ENCODE measurements at places on chromosomes 4 and X. TPM values are rescaled to one million over a fixed set of nuclear protein-coding genes. Genes with fewer than 3 reads are reported as not detected.

TXK gene
- 1.0 TPM for total RNA-seq

AGTR2 gene
- total RNA-seq: not detected

TAF7L gene
- total RNA-seq: not detected

GPR34 gene
- total RNA-seq: 4.1 TPM

FGFR3 gene
- 1.9 TPM for total RNA-seq

ABLIM2 gene
- total RNA-seq: 20.7 TPM

HSD17B13 gene
- total RNA-seq: not detected

Data from heart left ventricle (tissue), 16 donors.